ENCODE measurements at places on chromosomes 3 and 15. TPM values are rescaled to one million over a fixed set of nuclear protein-coding genes. Genes with fewer than 3 reads are reported as not detected.

DNA sequence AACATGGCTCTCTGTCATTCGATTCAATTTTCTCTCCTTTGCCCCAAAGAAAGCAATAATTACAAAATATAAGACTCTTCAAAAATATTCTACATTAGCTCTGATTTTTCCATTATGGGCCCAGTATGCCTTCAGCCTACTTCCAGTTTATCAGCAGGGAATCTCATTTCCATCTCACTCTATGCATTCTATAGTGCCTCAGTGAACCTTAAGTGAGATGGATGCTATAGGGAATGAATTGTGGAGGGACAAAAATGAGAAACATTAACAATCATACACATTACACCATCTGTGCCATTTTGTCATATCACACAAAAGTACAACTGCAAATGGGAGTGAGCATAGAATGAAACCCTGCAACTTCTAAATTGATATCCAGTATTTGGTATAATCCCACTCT lies 50.7 kb upstream of the TSPAN3 start:
- DNase-seq, result no peak

- no peak for DNase-seq
Measured at GRCh38 chr3:71119171-71119570, 464.4 kb downstream of the FOXP1 start.

DNA sequence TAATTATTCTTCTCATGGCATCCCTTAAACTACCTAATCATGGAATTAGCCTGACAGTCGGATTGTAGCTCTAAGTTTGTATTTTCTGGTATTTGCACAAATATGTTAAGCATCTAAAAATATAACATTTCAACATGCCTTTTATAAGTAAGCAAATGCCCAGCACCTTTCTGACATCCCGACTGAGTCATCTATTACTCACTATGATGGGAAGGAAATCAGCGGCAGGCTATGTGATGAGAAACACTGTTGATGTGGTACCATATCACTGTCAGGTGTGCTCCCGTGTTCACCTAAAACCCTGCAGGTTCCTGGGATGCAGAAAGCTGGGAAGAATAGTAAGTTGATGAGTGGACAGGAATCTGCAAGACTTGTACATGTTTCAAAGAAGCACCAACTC lies 367.8 kb upstream of the IL12A start:
- DNase-seq, result no peak

DNA sequence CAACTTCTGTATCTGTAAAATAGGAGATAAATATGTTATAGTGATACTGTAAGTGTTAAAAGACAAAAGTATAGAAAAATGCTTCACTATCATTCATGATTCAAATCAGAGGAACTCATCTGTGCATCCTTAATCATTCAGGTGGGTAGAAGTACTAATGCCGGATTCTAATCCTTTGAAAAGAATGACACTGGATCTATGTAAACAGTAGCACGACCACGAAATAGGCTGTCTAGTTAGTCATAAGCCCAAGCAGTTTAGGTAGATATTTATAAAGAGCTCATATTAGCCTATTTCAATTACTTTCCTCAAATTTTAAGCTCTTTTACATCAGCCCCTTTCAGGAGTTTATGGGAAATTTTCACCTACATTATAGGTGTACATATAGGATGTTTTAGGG lies 437.9 kb downstream of the SOX2 start:
- DNase-seq, result no peak

DNA sequence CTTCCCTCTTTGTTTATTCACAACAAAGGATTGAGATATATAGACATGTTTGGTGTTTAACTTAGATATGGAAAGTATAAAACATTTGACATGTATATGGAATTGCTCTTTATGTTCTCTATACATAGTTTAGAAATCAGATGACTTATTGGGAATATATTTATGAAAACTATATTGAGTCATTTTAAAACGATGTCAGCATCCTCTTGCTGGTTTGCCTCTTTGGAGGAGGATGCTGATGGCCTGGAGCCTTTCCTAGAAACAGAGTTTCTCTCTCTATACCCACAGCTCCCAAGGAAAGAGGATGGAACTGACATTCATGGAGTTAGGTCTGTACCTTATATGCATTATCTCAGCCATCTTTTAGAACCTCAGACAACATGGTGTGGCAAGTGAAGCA lies 40.3 kb downstream of the ZBTB38 start:
- no peak for DNase-seq

GRCh38 chr3:10205451-10206165 lies 40.9 kb downstream of the IRAK2 start:
- DNase-seq, result no peak

DNA sequence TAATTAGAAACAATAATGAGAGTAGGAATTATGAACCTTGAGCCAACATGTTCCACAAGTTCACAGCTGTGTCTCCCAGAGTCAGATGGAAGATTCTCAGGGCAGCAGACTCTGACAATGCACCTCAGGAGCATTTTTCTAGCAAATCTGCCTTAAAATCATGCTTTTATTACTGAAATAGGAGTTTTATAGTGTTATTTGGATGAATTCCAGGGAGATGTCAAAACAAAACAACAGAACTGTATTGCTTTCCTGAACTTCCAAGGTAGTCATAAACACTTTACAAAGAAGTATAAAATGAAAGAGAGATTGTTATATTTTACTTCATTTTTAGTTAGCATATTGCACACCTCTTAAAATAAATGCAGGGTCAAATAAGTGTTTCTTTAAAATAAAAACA lies 77.0 kb downstream of the P3H2 start:
- no peak for DNase-seq

DNA sequence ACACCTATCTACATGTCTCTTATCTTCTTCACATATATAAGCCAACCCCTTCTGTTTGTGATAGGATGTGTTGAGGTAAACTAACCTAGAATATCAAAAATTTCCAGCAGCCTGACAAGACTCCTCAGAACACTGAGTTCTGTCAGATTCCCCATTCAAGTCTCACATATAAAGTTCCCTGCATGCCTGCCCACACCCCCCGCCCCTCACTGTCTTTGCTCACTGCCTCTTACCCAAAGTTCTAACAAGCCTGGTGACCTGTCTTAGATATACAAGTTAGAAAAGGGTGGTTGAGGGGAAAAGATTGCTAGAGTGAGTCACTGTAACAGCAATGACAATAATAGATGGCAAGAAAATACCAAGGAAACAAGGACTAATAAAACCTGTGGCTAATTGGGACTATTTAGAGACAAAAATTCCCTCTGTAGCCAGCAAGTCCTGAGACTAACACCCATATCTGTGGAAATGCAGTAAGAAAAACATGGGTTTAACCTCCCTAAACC lies 40.1 kb downstream of the FBXO22 start:
- no peak for DNase-seq

DNA sequence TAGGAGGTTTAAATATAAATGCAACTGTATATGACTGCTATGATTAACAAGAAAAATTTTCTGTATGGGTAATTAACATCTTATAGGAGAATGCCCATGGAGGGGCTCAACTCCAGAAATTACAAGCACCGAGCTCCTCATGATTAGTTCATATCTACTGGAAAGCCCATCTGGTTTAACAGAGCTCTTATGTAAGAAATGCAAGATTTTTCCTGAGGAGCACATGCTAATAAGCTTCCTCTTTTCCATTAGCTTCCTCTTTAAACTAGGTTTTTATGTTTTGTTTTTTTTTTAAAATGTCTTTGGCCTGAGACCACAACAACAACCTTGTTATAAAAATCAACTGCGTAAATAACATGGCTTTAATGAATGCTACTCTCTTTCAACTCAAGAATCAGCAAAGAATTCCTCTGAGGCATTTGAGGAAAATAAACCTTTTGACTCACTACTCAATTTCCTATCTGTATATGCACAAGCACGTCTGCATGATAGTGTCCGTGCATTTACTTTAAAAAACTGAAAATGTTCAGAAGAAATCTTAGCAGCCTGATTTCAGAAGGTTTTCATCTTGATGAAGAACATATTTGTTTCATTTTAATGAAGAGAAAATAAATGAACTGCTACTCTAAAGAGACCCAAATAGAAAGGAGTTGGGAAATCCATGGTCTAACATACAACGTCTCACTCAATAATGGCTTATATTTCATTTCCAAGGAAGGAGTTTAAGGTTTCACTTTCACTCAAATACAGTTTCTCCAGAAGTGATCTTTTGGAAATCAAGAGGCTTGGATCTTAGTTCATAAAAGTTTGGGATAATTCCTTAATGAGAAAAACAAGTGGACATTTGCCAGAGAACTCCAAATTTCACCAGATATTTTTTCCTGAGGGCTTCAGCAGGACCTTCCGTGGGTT lies 180.8 kb downstream of the KCNAB1 start:
- DNase-seq, result no peak

- DNase-seq, result no peak
Measured at GRCh38 chr3:185280572-185281365, 26.9 kb upstream of the EHHADH start.

GRCh38 chr15:60612400-60613048 lies 133.6 kb upstream of the ICE2 start:
- DNase-seq, result no peak

- DNase-seq, result no peak
Measured at GRCh38 chr15:35784745-35785144, 238.8 kb upstream of the DPH6 start.

DNA sequence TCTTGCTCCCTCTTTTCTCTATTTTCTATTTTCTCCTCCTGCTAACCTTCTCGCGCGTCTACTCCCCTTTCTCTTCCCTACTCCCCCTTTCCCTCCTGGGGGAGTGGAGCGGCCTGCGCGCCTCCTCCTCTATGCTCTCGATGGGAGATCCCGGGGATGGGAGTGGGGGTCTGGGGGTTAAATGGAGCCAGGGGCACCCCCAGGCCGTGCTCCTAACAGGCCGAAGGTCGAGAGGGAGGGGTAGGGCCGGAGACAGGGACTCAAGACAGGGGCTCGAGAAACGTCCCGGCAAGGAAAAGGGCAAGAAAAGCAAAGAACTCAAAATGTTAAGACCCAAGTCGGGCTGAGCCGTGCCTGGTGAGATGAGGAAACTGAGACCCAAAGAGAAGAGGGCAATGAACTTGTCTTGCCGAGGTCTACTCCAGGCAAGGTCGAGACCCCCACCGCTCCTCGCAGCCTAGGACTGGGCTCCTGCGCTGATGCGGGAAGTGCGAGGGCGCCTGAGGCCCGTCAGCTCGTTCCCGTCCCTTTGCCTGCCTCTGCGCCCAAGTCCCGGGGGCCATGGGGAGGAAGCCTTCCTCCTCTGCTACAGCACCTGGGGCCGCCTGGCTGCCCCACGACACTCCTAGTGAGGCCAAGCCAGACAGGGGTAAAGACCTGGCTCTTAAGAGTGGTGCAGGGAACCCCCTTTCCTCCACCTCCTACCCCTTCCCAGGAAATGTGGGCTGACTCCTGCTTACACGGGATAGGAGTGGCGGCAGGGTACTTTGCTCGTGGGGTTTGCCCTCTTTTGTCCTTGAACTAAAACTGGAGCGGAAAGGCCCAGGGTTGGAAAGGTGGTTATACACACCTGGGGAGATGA lies 770 bp upstream of the MEGF11 start:
- no peak for DNase-seq

DNA sequence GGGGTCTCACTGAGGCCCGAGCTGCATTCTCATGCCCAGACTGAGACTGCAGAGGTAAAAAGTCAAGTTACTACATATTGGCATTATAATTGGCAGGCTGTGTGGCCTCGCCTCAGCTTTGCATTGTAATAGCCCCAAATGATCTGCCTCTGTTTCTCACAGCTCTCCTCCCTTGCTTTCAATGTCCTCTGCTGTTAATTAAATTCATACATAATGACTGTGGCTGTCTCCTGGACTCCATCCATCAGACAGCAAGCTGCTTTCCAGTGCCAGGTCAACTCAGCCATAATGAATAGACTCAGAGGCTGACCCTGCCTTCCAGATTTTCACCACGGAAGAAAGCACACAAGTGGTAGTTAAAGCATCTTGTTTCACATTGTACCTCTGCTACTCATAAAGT lies 7.6 kb upstream of the RTP4 start:
- no peak for DNase-seq

- DNase-seq, result no peak
Measured at GRCh38 chr3:18436213-18436612, 11.1 kb upstream of the SATB1 start.

DNA sequence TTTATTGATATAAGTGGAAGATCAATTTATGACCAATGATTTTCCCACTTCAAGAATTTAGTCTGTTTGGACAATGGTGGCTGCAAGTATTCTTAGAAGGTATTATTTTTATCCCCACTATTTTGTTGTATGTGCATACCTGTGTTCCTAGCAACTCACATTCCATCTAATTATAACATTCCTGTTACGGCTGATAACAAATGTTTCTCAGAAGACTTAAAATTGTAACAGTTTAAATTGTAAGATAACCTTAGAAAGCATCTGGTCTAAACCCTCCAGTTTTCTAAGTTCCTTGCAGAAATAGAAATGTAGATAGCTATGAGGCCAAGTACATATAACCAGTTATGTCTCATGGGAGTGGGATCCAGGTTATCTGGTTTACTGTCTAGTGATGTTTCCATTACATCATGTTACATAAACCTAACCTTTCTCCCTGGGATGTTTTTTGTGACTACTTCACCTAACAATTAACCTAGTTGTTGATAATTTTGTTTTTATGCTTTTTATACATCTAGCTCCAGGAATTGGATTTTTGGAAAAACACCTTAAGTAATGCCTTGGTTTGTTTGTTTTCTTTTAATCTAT lies 11.1 kb upstream of the MFN1 start:
- no peak for DNase-seq

DNA sequence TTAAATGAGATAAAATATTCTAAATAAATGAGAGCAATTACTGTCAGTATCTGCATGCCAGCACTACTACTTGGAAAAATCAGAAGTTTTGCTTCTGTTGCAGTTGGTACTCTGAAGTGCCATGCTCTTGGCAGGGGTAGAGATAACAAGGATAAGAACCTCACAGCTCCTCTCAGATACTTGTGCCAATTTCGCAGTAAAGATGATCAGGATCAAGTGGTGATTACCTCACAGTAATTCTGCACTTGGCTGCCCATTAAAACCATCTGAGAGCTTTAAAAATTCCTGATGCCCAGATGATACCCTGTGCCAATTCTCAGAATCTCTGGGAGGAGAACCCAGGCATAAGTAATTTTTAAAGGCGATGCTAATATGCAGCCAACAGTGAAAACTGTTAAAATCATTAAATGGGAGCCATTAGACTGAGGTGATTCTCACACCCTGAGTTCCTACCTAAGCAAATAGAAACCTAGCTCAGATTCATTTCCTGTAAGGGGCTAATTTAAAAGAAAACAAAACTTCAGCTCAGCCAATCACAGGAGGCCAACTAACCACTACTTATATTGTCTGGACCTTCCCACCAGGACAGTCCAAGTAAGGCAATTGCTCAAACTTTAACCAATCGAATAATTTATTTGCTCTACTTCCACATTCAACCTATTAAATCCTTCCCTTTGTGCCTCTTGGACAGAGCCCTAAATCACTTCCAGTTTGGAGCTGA lies 171.2 kb downstream of the KCNMB2 start:
- DNase-seq, result no peak

GRCh38 chr15:66599536-66600239 lies 33.9 kb upstream of the LCTL start:
- DNase-seq, result no peak

The ARIH2 gene
- total RNA-seq, result 71.6 TPM

The CLDN11 gene
- 28.1 TPM for total RNA-seq

The CMTM8 gene
- 1.6 TPM for total RNA-seq

The CLRN1 gene
- total RNA-seq, result not detected

The MPI gene
- 33.6 TPM for total RNA-seq

The KNG1 gene
- total RNA-seq, result not detected

The PLD1 gene
- total RNA-seq, result 43.3 TPM
